ENCODE measurements at places on chromosomes 6 and 20.
A peak's percentile ranks its signal among the peaks of the same experiment; 100 is the strongest.

DNA sequence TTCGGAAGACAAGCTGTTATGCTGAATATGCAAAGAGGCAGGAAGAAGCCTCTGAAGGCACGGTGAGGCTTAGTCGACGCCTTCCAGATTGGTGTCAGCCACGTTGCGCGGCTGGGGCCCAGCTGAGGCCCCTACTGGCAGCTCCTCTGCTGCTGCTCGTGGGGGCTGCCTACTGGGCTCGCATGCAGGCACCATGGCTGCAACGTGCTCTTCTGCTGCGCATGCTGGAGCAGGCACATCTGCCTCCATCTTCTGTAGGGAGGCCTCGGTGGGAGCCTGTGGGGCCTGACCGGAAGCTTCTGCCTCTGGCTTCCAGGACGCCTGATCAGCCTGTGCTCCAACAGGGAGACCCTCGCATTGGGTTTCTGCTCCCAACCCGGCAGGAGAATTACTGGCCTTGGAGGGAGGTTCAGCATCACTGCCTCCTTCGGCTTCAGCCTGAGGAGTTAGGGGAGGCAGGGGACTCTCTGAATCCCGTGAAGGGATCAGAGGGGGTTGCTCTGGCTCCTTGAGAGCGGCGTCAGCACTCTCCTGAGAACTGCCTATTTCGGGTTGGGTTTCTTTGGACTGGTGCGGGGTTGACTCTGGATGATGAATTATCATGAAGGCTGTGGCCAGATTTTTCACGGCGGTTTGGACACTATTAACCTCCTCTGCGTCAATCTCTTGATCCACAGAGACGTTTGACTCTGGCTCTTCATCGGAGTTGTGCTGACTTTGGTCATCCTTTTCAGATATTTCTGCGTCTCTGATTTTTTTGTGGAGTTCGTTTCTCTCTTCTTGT, 49.1 kb downstream of the TXLNB start:
- DNase-seq = no peak

- no peak for DNase-seq
Observed at GRCh38 chr6:166317261-166318212, 9.3 kb upstream of the PRR18 start.

DNA sequence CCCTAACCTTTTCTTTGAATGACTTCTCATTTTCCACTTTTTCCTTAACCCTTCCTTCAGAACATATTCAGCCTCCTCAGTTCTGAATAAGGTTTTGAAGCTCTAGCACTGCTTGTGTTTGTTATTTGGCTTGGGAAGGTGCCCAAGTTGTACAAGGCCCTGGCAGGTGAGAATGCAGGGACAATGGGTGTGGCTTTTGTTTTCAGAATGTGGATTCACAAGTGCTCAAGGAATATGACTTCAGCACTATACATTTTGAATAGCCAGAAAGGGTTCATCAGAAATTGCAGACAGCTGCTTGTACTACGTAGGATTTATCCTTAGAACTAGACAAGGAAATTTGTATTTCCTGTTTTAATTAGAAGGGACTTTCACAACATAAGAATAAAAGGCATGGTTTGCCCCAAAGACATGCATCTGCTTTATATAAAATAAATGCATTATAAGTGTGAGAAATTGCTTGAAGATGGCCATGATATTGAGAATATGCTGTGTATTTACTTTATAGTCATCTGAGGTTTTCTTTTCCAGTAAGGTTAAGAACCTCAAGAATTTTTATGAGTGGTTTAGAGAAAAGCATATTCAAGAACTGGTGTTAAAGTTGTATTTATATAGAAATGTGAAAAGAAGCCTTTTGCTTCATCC, 29.3 kb upstream of the PRDM1 start:
- no peak for DNase-seq

DNA sequence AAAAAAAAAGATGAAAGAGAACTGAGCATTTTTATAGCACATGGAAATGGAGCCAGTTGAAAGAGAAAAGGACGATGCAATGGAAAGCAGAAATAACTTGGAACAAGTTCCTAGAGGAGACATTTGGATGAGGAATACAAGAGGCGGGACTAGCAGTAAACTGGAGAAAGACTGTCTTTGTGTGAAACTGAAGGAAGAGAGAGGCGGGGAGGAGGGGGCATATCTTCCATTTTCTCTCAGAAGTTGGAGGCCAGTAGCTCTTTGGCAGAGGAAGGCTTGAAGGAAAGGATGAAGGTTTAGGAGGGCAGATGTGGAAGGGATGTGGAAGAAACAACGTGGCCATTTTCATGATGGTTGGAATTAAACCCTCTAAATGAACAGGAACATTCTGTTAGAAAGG, 33.0 kb upstream of the ADGRF1 start:
- DNase-seq = no peak

- peak; percentile 87 for DNase-seq
Observed at GRCh38 chr6:139240161-139241010, 51.4 kb downstream of the TXLNB start.

All from fibroblast of pulmonary artery (primary cell).